ENCODE measurements at places on chromosomes 2 and 18.

GRCh38 chr2:99507937-99508818 lies 18.4 kb upstream of the REV1 start:
- DNase-seq = no peak

- DNase-seq = no peak
Observed at GRCh38 chr2:165469417-165469816, at the start of gene CSRNP3. Gene CSRNP3 (plus strand): TSS chr2:165469698. CDS start chr2:165595066, 125,368 bp downstream.

DNA sequence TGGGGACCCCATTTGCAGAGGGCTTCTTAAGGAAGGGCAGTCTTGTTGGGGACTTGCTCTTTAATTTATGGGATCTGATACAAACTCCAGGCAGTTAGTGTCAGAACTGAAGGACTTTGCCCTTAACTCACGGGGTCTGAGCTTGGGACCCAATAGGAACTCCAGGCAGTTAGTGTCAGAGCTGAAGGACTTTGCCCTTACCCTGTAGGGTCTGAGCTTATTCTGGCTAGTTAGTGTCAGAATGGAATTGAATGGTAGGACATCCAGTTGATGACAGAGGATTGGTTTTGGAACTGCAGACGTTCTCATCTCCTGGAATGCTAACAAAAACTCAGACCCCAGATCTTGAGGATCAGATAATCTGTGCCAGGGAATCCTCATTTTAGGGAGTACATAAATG lies 256.9 kb upstream of the COPS8 start:
- no peak for DNase-seq

- DNase-seq = no peak
Observed at GRCh38 chr2:219713110-219713509, 85.7 kb downstream of the SLC4A3 start.

GRCh38 chr2:37394796-37395555 lies 50.5 kb downstream of the QPCT start:
- no peak for DNase-seq

DNA sequence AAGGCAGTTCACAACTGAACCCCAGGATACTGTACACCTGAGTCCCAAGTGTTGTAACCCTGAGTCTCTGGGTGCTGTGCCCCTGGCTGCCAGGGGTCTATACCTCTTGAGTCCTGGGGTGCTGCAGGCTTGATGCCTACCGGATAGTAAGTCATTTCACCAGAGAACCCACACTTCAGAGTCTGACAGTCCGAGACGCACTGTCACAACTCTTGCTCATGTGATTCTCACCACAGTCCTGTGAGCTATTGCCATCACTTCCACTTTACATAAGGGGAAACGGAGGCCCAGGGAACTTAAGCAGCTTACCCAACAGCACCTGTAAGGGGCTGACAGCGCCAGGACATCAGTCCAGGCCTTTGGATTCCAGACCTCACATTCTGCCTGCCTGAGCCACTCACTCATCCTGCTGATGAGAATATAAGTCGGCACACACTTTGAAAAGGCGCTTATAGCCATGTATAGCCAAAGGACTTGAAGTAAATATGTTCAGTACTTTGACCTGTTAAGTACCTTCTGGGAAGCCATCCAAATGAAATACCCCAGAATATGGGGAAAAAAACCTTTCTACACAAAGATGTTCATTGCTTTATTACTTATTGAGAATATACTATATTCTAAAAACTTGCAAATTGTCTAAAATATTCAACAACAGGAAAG lies 180.7 kb upstream of the ID2 start:
- DNase-seq = no peak

GRCh38 chr2:52343706-52344266 lies 1311.9 kb upstream of the NRXN1 start:
- DNase-seq = no peak

DNA sequence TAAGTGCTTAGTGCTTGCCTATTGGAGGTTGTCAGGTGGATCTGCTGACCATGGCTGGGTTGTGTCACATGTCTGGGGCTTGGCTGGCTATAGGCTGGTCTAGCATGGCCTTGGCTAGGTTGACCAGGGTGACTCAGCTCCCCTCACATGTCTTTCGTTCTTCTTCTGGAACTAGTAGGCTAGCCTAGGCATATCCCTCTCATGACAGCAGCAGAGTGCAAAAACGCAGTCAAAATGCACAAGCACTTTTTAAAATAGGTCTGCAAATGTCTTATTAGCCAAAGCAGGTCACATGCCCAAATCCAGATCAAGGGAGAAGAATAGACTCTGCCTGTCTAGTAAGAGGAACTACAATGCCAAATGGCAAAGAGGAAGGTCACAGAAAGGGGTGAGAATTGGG lies 179.7 kb upstream of the ACVR2A start:
- DNase-seq = no peak

GRCh38 chr18:36149514-36150289 lies 20.0 kb downstream of the ELP2 start:
- DNase-seq = no peak

DNA sequence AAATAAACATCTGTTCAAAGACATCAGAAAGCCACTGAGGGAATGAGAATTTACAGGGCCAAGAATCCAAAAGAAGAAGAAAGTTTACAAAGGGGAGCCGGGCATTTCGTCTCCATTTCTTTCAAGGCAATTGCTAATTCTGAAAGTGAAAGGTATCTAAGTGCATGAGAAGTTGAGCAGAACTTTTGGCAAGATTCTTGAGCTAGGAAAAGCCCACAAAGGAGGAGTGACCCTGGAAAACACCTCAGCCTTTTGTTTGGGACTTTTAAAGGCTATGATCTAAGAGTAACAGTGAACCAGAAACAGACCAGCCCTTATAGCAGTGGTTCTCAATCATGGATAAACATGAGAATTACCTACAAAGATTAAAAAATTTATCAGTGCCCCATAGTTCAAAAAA lies 87.4 kb downstream of the MDH1 start:
- no peak for DNase-seq

- DNase-seq = no peak
Observed at GRCh38 chr2:166372046-166372445, 3.7 kb downstream of the SCN9A start.

GRCh38 chr2:172361840-172362239 lies 65.5 kb upstream of the ITGA6 start:
- DNase-seq = no peak

GRCh38 chr2:181022652-181023051 lies 42.2 kb downstream of the UBE2E3 start:
- DNase-seq = no peak

- no peak for DNase-seq
Observed at GRCh38 chr2:158633261-158633660, 161.9 kb upstream of the DAPL1 start.

DNA sequence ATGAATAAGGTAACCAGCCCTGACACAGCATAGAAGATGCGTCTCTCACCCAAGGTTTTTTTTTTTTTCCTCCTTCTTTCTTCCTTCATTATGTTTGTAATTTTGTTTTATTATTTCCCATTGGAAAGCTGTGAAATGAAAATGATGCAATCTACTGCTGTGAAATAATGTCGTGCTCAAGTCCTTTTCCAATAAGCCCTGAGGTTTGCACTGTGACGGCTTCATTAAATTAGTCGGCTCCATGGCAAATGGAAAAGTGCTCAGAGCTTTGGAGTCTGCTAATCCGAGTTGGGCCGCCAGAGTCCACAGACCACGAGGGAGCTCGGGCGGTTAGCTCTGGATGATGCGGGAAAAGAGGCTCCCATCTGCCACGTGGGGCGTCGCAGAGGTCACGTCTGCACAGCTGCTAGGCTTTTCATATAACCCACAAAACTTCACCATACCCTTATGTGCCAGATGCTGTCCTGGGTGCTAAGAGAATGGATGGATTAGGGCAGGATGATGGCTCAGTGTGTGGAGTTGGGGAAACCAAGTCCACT lies 92.3 kb upstream of the CAPN13 start:
- no peak for DNase-seq

- no peak for DNase-seq
Observed at GRCh38 chr2:154591294-154591820, 107.1 kb upstream of the KCNJ3 start.

- DNase-seq = no peak
Observed at GRCh38 chr2:164275659-164276058, 345.6 kb downstream of the GRB14 start.

- DNase-seq = no peak
Observed at GRCh38 chr2:16088035-16088801, 147.9 kb downstream of the MYCN start.

GRCh38 chr2:31141443-31142085 lies 3.3 kb upstream of the GALNT14 start:
- no peak for DNase-seq

- DNase-seq = no peak
Observed at GRCh38 chr18:32328379-32328778, 138.5 kb downstream of the MEP1B start.

GRCh38 chr18:59927246-59927825 lies 27.5 kb downstream of the PMAIP1 start:
- no peak for DNase-seq

DNA sequence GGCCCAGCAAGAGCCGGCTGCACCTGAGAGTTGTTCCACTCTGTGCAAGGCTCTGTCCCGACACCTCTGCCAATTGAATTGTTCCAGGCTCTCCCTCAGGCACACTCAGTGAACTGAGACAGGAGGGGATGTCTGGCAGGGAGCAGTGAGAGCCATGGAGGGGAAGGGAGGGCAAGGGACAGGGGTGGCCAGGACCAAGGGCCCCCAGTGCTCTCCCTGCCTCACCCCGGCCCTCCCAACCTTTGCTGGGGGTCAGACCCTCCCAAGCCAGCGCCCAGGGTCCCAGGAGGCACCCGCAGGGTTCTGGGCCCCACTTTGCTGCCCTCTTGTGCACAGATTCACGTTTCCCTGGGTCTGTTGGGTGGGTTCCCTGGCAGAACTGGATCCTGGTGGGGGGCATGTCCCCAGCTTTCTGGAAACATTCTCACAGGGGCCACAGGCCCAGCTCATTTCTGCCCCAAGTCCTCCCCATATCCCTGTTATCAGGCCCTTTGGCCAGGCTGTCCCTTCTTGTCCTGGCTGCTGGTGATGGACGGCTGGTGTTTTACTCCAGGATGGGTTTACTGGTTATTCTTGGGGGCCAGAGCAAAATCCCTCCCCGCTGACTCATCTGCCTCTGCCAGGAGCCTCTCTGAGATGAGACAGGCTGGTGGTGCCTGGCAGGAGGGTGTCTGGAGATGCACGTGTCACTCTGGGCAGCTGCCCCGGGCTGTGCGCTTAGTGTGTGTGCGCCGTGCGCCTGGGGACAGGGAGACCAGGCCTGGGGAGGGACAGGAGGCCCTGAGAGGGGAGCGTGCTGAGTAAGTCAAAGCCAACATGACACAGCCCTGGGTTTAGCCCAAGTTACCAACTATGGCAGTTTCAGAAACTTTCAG lies 136.5 kb upstream of the CTDP1 start:
- DNase-seq = no peak

DNA sequence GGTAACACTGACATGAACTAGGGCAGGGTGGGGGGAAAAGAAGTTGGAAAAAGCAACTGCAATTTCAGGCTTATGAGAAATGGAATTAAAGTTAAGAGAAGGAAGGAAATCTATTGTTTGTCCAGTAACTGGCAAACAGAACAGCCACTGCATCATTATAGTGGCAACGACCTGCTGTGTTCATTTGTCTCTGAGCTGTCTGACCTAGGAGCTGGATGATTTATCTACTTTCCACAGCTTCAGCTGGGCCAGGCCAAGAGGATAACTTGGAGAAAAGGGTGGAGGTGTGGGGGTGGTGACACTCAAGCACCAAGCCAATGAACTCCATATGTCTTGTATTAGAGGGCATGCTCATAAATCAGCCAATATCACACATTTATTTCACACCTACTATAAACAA lies 291.5 kb upstream of the KLHL29 start:
- DNase-seq = no peak

- no peak for DNase-seq
Observed at GRCh38 chr2:157631861-157632260, 3.2 kb upstream of the ACVR1C start.

DNA sequence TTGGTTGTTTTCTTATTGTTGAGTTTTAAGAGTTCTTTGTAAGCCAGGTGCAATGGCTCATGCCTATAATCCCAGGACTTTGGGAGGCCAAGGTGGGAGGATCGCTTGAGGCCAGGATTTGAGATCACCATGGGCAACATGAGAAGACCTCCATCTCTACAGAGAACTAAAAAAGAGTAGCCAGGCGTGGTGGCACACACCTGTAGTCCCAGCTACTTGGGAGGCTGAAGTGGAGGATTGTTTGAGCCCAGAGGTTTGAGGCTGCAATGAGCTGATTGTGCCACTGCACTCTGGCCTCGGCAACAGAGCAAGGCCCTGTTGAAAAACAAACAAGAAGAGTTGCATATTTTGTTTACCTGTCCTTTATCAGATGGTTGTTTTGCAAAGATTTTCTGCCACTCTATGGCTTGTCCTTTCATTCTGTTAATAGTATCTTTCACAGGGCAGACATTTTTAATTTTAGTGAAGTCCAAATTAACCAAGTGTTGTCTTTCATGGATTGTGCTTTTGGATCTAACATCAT lies 46.2 kb downstream of the UGGT1 start:
- DNase-seq = no peak

- DNase-seq = no peak
Observed at GRCh38 chr2:159009940-159010339, 41.5 kb downstream of the TANC1 start.

DNA sequence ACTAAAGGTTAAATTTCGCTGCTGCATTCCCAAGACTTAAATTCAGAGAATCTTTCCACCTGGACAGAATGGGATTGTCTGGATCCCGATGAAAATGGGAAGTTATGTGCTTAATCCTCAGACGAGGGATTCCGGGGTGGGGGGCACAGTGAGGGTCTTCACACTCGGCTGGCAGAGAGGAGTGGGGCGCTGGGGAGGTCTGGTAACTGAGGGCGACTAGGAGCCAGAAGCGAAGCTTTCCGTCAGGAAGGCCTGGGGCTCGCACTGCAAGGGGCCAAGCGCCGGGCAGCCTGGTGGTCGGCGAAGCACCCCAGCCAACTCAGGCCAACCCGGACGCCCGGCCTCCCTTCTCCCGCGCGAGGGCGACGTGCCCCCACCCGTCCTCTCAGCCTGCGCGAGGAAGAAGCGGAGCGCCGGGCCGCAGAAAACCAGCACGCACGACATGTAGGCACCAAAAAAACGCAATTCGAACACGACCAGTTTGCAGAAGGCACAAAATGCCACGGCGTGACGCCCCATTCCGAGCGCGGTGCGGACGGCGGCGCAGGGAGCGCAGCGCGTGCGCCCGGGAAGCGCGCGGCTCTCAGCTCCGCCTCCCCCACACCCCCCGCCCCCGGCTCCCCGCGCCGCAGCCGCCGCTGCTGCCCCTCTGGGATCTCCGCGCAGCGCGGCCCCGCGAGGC lies 188.1 kb downstream of the ZEB2 start:
- peak; percentile 40 for DNase-seq

DNA sequence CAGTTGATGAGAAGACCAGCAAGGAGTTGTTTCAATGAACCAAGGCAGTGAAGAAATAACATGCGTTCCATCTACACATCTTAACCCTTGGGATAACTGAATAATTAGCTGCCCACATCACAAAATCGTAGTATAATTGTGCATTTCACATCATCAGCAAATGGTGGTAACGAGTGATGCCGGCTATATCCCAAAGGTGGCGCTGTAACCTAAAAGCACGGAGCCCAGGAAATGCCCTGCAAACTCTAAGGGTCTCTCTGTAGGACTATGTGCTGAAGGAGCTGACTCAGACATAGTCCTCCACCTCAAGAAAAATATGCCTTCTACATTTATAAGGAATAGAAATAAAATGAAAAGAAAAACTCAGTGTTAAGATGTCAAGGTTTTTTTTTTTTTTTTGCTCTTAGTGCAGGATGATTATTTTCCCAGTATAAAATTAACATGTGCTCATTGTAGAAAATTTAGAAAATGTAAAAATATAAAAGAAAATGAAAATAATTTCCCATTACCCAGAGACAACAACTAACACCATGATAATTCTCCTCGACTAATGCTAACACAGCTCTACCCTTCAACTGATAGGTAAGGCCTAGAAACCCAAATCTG lies 23.1 kb upstream of the DSG3 start:
- no peak for DNase-seq

Measured in stimulated activated CD8-positive, alpha-beta memory T cell treated with anti-CD3 and anti-CD28 coated beads, Interleukin-4, amount 100 ng/mL, for 4 hours (primary cell).